Stimulated activated CD8-positive, alpha-beta memory T cell treated with anti-CD3 and anti-CD28 coated beads, Interleukin-7, amount 100 ng/mL, for 4 hours (primary cell): ENCODE measurements at places on chromosomes 11 and 22.

GRCh38 chr22:28397306-28397705, 282.3 kb downstream of the TTC28 start:
- no peak for DNase-seq

GRCh38 chr11:204587-205109, 2.6 kb downstream of the BET1L start:
- DNase-seq: no peak

DNA sequence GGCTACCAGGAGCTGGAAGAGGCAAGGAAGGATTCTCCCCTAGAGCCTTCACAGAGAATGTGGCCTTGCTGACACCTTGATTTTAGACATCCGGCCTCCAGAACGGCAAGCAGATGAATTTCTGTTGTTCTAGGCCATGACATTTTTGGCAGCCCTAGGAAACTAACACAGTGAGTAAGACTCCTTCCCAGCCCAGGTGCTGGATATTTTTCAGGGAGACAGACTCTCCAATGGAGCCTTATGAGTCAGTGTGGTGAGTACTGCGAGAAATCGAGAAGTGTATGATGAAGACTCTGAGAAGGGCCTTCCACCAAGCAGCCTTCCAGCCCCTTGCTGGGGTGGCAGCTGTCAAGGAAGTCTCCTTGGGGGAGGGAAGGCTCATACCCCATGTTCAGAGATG, 114.4 kb downstream of the OSBP2 start:
- DNase-seq: no peak

DNA sequence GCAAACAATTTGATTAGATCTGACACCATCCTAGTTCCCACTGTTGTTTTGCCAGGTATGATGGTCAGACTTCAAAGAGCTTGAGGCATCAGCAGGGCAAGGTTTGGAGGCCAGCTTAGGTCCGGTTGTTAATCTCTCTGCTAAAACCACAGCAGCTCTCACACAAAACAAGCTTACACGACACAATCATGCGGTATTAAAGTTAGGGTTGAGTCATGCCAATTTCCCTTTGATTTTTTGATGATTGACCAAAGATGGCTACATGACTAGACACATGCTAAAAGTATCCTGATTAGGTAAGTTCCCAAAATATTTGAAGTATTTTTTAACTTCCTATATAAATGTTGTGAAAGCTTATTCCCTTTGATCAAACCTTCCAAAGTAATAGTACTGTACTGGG, 145.9 kb downstream of the ELP4 start:
- DNase-seq: no peak

- no peak for DNase-seq
These were observed 72.0 kb downstream of the SLC1A2 start for GRCh38 chr11:35347173-35347878.

DNA sequence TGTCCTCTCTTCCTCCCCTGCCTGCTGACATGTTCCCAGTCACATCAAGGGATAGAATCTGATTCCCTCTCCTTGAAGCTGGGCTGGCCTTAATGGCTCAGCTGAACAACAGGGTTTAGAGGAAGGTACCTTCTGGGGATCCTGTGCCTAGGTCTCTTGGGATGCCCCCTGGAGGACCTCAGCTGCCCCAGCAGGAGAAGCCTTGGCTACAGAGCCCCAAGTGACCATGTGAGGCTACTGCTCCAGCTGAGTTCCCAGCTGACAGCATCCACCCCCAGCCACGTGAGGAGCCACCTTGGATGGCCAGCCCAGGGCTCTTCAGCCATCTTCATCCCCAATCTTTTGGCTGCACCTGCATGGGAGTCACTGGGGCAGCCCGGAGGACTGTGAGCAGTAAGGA, 1499.3 kb downstream of the TBC1D22A start:
- no peak for DNase-seq

GRCh38 chr11:798093-798713, at the start of gene SLC25A22:
Gene SLC25A22, minus strand, starts transcription at chr11:798281. Its CDS starts 3,275 bp downstream, at chr11:795006.
- DNase-seq: peak; percentile 79

GRCh38 chr11:130300567-130300966, 14.2 kb downstream of the ZBTB44 start:
- DNase-seq: no peak

DNA sequence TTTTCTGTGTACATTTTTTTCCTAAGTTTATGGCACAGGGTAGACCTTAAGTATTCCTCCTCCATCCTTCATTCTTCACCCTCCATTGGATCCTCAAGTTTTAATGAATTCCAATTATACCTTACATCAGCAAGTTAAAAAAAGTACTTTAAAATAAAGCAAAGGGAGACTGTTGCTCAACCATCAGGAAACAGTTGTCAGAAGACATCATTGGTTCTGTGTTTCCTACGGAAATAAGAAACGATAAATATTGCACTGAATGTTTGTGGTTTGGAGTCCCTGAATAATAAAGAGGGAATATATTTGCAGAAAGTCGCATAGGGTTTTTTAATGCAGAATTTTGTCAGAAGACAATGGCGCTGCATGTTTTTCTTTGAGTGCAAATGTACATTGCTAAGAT, 28.1 kb upstream of the LDHA start:
- DNase-seq: no peak
